Mesenteric fat pad (tissue), 1 donor: ENCODE measurements at places on chromosomes 5 and 9.
A peak's percentile ranks its signal among the peaks of the same experiment; 100 is the strongest.

GRCh38 chr5:59161221-59162105, 578.6 kb downstream of the RAB3C start:
- no peak for DNase-seq

GRCh38 chr5:78927657-78928282, 57.3 kb downstream of the ARSB start:
- DNase-seq = no peak

DNA sequence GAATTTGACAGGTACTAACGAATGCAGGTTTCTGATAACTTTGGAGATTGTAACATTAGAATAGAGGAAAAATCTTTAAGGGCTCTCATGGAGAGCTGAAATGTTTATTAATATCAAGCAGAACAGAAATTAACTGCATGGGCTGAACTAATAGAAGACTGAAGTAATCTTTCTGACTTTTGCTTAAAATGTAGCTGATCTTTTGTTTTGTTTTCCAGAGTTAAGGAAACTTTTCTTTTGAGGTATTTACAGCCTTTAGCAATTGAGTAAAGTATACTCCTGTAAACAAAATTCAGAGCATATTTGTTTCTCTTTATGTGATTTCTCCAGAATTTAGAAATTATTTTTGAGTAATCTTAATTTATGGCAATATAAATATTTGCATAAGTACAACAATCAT, 43.9 kb downstream of the SHC3 start:
- no peak for DNase-seq

- no peak for DNase-seq
Measured at GRCh38 chr9:69476797-69477196, 151.8 kb downstream of the ENTREP1 start.

- DNase-seq = no peak
Measured at GRCh38 chr5:137752905-137753690, 1.1 kb downstream of the HNRNPA0 start.

- DNase-seq = no peak
Measured at GRCh38 chr5:177509991-177510566, 453 bp upstream of the DOK3 start.

DNA sequence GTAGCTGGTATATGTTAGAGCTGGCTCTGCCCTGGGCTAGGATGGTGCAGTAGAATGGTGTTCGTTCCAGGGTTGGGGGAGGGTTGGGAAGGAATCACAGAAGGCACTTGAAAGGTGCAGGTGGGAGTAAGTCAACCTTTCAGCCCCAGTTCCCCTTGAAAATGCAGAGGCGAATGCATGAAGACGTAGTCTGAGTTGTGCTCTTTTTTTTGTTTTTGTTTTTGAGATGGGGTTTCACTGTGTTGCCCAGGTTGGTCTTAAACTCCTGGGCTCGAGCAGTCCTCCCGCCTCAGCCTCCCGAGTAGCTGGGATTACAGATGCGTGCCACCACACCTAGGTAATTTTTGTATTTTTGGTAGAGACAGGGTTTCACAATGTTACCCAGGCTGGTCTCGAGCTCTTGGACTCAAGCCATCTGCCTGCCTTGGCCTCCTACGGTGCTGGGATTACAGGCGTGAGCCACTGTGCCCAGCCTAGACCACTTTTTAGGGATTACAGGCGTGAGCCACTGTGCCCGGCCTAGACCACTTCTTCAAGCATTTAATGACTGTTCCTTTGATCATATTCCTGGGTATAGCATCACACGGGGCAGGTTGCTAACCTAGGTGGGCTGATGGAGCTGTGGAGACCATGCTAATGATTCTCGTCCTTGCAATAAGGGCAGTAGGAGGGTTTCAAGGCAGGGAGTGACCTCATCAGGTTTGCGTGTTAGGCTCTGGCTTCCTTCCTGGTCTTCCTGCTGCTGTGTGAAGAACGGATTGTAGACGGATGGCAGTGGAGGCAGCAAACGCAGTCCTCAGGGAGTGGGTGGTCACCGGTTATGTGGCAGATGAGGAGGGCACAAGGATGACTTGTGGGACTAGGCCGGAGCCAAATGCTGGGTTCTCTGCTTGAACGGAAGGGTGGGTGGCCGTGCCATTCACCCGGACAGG, 13.7 kb downstream of the EHMT1 start:
- DNase-seq = no peak

DNA sequence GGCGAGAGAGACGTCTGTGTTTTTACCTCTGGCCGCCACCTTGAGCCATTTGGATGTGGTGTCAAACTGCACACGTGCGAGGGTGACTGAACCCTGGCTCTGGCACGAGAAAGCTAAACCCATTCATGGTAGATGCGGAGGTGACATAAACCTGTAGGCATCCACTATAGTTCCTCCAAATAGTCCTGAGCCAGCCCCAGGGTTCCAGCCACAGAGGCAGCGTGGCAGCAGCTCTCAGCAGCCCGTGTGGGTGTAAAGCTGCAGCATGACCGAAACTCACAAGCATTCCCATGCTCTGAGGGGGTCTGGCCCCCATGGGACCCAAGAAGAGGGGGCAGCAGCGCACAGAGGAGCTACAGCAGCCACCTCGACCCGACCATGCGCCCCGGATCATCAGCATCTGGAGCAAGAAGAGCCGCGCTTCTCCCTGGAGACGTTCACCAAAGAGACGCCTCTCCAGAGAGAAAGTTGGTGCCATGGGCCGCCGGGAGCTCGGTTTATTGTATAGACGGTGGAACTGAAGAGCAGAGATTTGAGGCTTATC, 303.8 kb upstream of the IRX4 start:
- DNase-seq = peak; percentile 49

GRCh38 chr5:39674209-39675082, 249.7 kb upstream of the DAB2 start:
- DNase-seq = no peak

DNA sequence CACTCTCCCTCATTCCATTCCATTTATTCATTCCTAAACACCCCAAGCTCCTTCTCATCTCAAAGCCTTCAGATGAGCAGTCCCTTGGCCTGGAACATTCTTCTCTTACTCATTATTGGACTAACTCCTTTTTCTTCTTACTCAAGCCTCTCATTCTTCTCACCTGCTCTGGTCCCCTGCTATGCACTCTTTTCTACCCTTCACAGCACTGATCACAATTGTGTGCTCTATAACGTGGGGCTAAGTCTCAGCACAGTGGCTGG, 212.4 kb downstream of the MAPKAP1 start:
- DNase-seq = no peak

GRCh38 chr9:134419684-134420076, 93.4 kb downstream of the RXRA start:
- DNase-seq = no peak

GRCh38 chr5:80387063-80387768, 20.6 kb upstream of the ZFYVE16 start:
- DNase-seq = no peak

DNA sequence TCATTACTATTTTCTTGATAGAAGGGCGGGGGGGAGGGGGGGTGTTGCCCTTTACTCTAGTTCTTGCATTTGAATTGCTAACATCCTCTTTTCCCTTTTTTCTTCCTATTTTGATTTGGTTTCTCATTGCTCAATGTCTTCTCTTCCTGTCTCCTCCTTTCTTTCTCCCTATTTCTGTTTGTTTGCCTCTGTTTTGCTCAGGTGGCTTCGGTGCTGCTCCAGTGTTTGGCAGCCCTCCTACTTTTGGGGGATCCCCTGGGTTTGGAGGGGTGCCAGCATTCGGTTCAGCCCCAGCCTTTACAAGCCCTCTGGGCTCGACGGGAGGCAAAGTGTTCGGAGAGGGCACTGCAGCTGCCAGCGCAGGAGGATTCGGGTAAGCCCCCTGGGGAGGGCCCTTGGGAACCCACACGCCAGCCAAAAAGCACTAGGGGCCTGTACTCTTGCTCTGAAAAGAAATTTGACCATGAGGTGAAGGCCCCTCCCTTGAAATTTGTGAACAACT, 48.3 kb downstream of the FAM78A start:
- DNase-seq = peak; percentile 69

DNA sequence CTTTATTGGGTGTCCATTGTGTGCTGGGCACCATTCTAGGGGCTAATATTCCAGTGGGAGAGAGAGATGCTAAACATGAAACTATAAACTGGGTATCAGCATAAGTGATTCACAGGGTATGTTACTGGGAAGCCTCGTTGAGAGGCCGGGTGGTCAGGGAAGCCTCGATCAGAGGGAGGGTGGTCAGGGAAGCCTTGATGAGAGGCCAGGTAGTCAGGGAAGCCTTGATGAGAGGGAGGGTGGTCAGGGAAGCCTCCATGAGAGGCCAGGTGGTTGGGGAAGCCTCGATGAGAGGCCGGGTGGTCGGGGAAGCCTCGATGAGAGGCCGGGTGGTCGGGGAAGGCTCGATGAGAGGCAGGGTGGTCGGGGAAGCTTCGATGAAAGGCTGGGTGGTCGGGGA, 8.9 kb upstream of the PLEKHG4B start:
- no peak for DNase-seq

- no peak for DNase-seq
Measured at GRCh38 chr5:156826150-156826549, 23.9 kb upstream of the PPP1R2B start.

GRCh38 chr5:80569086-80569960, 757 bp downstream of the ANKRD34B start:
- DNase-seq = no peak

DNA sequence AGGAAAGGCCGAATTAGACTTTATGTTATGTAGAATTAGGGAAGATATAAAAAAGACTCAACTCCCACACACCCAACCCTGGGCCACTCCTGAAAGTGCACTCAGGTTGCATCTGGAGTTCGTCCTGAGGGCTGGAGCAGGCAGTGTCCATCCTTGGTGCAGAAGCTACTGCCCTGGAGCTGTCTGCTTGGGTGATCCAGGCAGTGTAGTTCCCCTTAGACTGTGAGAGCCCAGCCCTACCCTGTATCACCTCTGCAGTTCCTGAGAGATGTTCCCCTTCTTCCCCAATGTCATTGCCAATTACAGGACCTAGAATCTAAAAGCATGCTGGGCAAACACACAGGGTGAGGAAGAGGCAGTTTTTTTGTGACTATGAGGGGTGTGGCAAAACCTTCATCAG, 368.3 kb upstream of the ST8SIA4 start:
- DNase-seq = no peak

- DNase-seq = no peak
Measured at GRCh38 chr5:164013077-164013670, 507.8 kb downstream of the MAT2B start.

GRCh38 chr5:179906795-179907555, 722 bp downstream of the TBC1D9B start:
- no peak for DNase-seq

GRCh38 chr9:85510830-85511504, 230.8 kb downstream of the AGTPBP1 start:
- DNase-seq = no peak

DNA sequence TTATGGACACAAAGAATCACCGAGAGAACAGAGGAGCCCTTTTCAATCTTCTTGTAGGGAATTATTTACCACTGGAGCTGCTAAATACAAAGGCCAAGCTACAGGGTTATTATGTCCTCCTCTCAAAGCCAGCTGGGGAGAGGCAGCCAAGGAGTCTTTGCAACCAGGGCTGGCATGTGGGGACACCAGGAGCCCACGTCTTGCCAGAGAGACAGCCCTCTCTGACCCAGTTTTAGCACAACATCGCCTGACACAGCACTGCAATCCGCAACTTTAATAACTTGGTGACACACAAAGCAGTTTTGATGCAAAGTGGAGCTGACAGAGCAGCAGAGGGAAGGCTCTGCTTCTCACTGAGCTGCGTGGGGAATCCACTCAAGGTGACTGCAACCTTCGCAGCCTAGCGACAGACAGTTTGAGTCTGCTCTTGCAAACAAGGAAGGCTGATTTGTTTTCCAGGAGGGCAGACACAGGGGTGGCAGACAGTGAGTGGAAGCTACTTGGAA, 33.6 kb downstream of the TLR4 start:
- DNase-seq = no peak

DNA sequence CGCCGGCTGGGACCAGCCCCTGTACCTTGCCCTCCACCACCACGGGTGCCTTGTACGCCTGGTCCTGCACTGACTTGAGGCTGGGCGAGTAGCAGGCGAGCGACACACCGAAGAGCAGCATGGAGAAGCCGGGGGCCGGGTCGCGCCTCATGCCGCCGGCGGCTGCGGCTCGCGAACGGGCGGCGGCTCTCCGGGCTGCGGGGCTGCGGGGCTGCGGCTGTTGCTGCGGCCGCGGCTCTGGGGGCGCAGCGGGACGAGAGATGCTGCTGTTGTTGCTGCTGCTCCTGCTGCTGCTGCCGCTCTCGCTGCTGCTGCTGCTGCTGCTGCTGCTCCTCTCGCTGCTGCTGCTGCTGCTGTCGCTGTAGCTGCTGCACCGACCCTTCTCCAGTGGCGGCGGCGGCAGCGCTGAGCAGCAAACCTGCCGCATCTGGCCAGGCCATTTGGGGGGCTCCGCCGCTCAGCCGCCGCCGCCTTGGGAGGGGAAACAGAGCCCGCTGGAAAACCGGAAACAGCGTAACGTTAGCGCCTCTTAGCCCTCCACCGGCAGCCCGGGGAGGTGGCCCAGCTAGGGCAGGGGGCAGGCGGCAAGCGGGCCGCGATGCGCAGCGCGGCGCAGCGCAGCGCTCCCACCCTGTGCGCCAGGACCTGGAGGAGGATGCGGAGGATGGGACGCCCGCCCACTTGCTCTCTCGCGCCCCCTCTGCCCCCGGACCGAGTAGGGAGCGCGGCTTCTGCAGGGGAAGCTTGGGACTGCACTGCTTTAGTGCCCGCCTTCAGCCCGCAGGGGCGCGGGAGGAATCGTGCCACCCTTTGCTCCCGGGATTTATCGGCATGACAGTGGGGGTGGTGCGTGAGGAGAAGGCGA, at the start of gene NRG2:
TSS of gene NRG2 (minus strand) at position 657 of the 865 bp plus-strand sequence.
- no peak for DNase-seq

DNA sequence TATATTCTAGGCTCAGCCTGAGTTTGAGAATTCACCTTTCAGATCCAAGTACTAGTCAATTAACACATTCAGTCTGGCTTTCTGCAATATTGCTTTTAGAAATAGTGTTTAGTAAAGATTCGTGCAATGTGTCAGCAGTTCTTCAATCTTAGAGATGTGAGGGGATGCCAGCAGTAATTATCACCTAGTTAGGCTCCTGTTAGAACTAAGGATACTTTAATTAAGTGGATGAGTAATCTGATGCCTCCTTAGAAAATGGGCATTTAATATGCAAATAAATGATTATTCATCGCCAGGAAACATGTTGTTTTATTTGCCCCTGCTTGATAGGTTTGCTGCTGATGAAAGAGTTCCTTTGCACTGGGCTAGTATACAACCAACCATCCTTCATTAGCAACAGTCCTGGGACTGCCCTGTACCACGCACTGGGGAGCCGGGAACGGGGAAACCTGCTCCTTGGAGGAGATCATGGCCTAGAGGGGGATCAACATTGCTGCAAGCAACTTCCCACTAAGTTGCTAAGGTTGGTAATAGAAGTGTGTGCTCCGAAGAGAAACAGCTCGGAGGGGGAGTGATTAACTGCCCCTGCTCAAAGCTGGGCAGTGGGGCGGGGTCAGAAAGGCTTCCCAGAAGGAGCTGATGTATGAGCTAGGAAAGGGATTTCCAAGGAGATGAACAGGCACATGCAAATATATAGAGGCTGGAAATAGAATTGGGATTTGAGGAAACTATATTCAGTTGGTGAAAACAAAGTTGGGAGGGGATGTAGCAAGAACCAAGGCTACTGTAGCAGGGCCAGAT, 231.8 kb downstream of the DRD1 start:
- DNase-seq = no peak

DNA sequence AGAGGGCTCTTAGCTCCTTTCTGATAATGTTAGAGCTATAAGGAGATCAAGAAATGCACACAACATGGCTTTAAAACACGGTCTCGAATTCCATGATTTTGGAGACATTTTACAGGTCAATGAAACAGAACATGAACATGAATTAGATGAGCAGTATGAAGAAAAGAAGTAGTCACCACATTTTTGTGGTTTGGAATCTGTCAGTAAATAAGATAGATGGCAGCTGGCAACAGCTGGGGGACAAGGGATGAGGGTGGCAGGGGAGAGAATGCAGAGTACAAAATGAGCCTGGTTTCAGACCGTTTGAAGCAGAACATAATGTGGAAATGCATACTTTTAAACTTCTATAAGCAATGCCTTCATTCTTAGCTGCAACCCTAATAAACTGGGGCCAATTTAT, 107.1 kb downstream of the OXCT1 start:
- DNase-seq = no peak
